Nephron progenitor cell (in vitro differentiated cells): ENCODE measurements at places on chromosomes 5 and 9.

DNA sequence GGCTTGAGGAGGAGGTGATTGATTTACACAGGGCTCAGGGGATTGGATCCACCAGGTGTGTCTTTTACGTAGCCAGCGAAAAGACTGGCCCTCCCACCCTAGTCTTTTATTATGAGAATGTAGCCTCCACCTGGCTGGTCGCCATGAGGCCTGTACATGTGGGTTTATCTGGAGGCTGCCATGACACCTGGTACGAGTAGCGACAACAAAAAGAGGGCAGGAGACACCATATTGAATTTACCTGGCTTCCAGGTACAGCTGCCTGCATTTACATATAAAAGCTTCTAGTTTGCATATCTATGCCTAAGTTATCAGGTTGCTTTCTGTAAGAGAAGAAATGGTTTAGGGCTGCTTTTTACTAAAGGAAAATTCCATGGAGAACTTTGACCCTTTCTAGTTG, 1173.7 kb upstream of the SEMA6A start:
- no peak for DNase-seq

DNA sequence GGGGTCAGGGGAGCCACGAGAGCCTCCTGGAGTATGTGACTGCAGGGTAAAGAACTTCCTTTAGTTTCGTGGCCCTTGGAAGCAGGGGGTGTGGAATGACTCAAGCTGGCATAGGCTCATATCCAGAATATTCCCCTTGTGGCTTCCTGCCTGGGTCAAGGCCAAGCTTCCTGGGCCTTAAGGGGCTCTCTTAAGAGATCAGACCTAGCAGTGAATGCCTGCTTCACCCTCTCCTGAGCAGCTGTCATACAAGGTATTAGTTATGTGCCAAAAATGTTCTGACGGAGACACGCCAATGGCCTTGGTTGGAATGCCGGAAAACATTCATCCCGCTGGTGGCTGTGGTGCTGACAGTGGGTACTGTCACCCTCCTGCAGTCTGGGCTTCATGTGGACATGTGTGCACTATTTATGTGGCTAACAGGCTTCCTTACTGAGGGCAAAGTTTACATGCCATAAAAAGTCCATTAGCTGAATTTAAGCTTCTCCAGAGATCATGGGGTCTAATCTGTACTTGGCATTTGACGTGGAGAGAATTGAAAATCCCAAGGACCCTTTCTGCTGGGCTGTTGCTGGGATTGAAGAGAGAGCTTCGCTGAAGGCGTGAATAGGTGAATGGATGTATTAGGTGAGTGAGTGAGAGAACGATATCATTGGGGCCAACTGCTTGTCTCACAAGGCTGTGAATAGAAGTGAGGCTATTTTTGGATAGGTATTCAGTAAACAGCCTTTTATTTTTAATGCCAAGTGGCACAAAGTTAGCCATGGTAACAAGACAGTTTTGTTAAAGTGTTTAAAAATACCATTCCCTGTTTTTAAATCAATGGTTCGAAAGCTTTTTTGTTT, 156.8 kb downstream of the MACROH2A1 start:
- DNase-seq = no peak

DNA sequence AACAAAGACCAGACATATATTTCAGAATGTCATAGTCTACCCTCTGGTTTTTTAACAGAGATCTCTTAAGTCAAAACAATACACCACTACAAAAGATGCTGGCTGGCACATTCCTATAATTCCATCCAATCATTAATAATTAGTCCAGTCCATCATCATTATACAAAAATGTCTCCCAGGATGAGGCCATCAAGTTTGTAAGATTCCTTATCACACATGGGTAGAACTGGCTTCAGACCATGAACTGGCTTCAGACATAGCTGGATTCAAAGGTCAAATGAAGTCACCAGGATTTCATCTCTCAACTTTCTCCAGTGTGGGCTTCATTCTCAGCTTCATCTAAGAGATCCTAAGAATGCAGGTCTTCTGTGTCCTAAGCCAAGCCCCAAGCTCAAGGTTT, 147.1 kb downstream of the ENC1 start:
- DNase-seq = no peak

GRCh38 chr5:33370466-33370859, 70.3 kb upstream of the TARS1 start:
- DNase-seq = no peak

DNA sequence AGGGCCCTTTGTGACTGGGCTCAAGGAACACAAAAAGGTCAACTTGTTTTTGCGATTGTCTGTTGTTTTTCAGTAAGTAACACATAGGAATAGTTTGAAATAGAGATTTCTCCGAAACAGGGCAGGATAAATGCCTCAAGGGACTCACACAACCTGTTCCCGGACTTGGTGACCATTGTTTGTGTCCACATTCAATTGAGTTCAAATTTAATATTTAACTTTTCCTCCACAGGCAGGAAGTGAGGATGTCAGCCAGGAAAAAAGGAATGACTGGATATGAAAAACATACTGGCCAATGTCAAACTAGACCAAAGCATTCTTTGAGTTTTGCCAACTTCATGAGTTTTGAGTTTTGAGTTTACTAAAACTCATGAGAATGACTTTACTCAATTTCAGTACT, 72.7 kb downstream of the SPATA31C2 start:
- DNase-seq = no peak

- DNase-seq = no peak
These were observed 59.8 kb downstream of the MRPS30 start for GRCh38 chr5:44868541-44868940.

DNA sequence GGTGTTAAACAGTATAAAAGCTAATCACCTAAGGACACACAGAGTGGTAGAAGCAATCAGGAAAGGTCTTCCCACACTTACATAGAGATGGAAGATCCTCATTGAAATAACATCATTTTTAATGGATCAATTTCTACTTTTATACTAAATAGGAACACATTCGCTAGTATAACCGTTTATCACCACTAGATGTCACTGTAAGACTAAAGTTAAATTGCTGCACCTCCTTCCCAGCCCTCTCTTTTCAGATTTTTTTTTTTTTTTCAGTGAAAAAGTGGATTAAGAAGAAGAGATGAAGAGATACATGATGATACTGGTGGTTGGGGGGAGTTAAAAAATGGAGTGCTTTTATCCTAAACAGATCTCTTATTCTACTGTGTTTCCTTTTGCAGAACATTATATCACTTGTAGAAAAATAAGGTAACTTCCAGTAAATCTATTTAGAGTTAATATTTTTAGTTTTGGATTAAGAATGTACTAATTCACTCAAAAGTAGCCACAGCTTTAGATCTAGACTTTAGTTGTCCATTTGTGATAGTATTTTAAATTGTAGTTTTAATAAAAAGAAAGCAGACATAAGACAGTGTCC, 116.9 kb upstream of the ARRDC3 start:
- peak; percentile 14 for DNase-seq

DNA sequence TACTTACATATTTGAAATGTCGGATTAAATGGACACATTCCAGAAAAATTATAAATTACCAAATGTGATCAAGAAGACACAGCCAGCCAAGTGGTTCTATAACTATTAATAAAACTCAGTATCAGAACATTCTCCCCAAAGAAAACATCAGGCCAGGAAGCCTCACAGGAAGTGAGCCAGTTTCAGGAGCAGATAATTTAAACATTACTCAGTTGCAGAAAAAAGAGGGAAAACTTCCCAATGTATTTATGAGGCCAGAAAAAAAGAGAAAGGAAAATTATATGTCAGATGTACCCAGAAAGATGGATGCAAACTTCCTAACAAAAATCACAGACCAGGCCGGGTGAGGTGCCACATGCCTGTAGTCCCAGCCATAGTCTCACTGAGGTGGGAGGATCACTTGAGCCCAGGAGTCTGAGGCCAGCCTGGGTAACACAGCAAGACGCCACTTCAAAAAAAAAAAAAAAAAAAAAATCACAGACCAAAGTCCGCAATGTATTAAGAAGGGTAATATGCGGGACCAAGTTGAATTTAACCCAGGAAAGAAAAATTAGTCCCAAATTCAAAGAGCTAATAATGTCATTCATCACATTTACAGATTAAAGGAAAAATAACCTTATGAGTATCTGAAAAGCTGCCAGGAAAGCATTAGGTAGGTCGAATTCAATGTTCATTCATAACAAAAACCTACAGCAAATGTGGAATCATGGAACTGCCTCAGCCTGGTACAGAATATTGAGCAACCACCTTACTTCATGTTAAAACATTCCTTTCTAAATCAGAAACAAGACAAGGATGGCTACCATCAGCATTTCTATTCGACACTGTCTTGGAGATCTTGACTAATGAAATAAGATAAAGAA, 37.2 kb upstream of the NRARP start:
- DNase-seq = no peak

DNA sequence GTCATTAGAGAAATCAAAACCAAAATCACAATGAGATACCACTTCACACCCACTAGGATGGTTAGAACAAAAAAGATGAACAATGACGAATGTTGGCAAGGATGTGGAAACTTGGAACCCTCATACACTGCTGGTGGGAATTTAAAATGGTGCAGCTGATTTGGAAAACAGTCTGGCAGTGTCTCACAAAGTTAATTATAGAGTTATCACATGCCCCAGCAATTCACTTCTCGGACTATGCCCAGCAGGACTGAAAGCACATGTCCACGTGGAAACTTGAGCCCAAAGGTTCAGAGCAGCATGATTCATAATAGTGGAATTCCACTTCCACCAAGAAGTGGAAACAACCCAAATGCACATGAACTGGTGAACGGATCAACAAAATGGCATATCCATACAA, 85.0 kb upstream of the HRH2 start:
- DNase-seq = no peak

GRCh38 chr9:76528642-76529190, 69.7 kb downstream of the GCNT1 start:
- DNase-seq = no peak

- no peak for DNase-seq
These were observed 69.8 kb downstream of the ANKH start for GRCh38 chr5:14801792-14802191.

DNA sequence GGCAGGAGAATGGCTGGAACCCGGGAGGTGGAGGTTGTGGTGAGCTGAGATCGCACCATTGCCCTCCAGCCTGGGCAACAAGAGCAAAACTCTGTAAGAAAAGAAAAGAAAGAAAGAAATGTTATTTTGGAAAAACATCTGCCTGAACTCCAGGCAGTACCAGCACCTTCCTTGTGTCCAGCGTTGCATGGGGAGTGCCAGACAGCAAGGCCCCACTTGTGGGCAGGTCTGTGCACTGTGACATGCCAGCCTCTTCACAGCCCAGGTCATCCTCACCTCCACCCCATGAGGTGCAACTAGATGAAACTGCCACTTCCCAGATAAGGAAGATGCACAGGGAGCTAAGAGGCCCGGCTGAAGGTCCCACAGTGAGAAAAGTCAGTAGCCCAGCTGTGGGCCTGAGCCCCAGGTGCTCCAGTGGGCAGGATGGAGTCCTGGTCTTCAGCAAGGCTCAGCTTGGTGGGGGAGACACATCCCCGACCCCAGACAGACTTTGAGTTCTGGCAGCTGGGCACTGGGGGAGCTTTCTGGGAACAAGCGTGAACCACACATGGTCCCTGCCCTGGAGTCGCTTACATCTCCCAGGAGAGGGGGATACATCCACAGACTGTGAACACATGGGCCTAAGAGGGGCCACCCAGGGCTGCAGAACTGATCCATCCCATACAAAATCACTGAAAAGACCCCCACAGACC, 146.9 kb upstream of the IER5L start:
- DNase-seq = no peak

GRCh38 chr5:140055152-140055551, 12.1 kb upstream of the NRG2 start:
- DNase-seq = no peak

GRCh38 chr5:160278343-160278742, 34.0 kb downstream of the CCNJL start:
- no peak for DNase-seq

- DNase-seq = no peak
These were observed 33.0 kb downstream of the FRMPD1 start for GRCh38 chr9:37683531-37684371.

GRCh38 chr9:115135821-115136778, 18.1 kb upstream of the TNC start:
- DNase-seq = no peak

- no peak for DNase-seq
These were observed 119.2 kb upstream of the SV2C start for GRCh38 chr5:75964008-75964407.

DNA sequence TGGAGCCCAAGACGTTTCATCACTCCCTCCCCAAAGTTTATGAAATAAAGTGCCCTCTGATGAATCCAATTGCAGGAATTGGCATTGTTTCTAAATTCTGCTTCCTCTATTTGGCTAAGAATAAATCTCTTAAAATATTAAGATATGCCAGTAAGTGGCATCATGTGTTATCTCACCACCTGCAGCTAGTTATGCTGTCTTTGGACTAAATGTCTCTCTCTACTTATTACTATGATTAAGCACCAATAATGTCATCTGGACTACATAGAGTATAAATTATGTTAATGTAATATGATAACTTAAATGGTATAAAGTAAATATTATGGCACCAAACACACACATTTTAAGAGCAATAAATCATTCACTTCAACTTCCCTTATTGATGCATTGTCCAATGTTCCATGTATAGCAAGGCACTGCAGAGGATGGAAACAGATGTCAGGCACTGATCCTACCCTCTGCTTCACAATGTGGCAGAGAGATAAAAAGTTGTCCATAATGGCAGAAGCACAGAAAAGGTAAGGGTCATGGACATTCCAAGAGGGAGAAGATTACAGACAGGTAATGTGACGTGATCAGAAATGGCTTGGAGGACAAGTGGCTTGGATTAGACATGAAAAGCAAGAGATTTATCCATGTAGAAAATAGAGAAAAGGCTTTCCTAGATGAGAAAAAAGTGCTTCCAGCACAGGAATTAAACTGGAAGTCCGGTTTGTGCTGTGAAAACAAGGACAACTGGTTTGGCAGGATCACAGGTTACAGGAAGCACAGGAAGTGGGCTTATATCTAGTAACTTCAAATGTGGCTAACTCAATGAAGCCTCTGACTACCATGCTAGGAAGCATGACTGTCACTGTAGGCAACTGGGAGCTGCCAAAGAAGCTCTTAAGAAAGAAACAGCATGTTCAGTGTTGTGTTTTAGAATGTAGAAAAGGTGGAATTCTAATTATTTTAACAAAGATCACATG, 26.7 kb downstream of the MARCHF11 start:
- DNase-seq = no peak

- peak; percentile 16 for DNase-seq
These were observed 167.4 kb upstream of the KIF2A start for GRCh38 chr5:62138607-62139006.

GRCh38 chr5:54397420-54397819, 58.1 kb upstream of the HSPB3 start:
- no peak for DNase-seq

DNA sequence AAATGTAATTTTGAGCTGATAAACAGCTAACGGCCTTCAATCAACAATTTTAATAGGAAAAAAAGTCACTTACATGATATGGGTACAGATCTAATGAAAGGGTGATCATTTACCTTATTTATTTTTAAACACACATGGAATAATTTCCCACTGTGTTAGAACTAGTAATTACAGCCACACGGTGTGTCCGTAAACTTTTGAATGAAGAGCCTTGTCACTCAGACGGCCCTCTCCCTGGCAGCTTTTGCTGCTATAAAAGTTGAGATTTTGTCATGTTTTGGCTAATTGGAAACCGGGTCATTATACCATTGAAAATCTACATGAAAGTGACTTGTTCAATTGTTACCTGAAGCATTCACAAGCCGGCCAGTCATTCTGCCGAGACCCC, 15.7 kb downstream of the CFAP77 start:
- no peak for DNase-seq
